T1000 (cell line): ENCODE measurements at places on chromosomes 5 and 9.

GRCh38 chr5:135831851-135832555 is 2.5 kb upstream of the SLC25A48 start:
- DNase-seq: no peak

DNA sequence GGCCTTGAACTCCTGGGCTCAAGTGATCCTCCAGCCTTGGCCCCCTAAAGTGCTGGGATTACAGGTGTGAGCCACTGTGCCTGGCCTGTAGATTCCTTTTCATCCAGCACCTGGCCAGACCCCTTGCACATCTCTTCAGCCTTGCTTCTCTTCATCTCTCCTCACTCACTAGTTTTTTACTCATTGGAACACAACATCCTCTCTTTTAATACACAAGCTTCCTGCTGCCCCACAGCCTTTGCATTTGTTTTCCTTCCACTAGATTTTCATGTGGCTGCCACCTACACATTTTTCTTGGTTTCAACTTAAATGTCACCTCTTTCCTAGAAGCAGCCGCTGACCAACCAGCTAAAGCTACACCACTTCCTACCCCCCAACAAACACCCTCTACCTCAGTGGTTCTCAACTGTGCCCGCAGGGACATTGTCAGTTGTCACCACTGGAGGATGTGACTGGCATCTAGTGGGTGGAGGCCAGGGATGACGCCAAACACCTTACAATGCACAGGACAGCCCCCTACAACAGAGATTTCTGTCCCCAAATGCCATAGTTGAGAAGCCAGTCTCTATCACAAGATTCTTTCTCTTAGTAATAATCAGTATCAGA is 33.7 kb downstream of the HAVCR1 start:
- no peak for DNase-seq

- DNase-seq: no peak
Measured at GRCh38 chr5:23025629-23026233, 172.6 kb upstream of the CDH12 start.

GRCh38 chr5:179411161-179411841 is 66.0 kb upstream of the ADAMTS2 start:
- no peak for DNase-seq

- no peak for DNase-seq
Measured at GRCh38 chr5:66633754-66634153, 37.6 kb downstream of the MAST4 start.

DNA sequence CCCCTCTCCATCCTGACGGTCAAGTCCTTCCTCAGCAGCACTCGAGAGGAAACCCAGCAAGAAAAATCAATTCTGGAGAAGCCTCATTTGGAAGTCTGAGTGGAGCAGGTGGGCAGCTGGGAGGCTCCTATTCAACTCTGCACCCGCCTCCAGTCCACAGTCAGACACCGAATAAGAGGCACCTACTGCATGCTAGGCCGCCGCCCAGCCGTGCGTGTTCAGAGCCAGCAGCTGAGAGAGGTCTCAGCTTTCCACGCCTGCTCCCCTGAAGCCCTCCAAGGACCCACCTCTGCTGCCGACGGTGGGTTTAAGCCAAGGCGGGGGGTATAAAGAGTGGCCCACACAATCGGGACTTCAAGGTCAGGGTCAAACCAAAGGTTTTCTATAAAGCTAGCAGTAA is 41.9 kb downstream of the VAV2 start:
- no peak for DNase-seq

GRCh38 chr5:119926301-119926700 is 296.9 kb downstream of the FAM170A start:
- no peak for DNase-seq

DNA sequence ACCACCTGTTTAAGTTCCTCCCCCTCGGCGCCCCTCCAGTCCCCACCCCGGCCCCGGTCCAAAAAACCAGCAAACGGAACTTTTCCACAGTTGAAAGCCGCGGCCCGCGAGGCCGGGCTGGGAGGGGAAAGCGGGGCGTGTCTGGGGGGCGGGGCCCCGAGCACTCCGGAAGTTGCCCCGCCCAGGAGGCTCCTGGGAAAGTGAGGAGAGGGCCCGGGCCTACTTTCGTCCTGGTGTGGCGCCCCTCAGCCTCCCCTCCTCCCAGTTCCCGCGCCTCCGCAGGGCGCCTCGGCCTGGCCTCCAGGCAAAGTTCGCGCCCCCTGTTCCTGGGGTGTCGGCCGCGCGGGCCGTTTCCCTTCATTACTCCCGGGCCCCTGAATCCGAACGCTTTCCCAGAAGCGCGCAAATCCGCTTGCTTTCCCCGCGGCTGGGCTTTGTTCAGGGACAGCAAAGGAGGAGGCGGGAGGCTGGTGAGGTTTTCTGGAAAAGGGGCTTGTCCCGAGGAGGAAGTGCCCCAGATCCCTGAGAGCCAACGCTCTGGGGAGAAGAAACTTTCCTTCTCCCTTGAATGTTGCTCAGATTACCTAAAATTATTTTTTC is 4.5 kb upstream of the DMRT3 start:
- no peak for DNase-seq

GRCh38 chr5:68932830-68933434 is 160.9 kb upstream of the SLC30A5 start:
- no peak for DNase-seq

GRCh38 chr9:35366627-35367026 is 123.3 kb upstream of the RUSC2 start:
- DNase-seq: no peak

DNA sequence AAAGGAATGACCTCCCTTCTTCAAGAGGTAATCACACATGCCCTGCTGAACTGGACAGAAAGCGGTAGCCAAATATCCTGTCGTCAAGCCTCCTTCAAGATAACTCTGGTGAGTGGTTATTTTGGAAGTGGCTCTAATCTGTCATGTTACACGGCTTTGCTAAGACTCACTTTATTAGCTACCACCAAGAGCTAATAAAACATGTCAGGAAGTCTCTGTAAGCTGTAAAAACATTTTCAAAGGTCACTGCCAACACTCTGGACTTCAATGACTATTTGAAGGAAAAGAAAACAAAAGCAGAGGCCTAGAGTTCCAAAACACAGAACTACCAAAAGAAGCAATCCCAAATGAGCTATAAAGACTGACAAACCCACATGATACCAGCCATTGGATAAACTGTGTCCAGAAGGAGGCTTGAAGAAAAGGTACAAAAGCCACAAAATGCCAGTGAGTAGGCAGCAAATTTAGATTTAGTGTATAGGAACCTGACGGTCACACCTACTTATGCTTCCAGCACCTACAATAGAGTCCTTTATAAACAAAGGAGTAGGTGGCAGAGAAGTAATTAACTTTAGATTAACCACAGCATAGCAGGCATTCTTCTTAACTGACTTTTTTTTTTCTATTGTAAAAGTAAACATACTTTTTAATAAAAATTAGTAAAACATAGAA is 97.3 kb upstream of the EQTN start:
- no peak for DNase-seq

- no peak for DNase-seq
Measured at GRCh38 chr9:126499005-126499910, 114.5 kb upstream of the LMX1B start.

GRCh38 chr9:89593727-89594427 is 10.9 kb upstream of the GADD45G start:
- DNase-seq: no peak

DNA sequence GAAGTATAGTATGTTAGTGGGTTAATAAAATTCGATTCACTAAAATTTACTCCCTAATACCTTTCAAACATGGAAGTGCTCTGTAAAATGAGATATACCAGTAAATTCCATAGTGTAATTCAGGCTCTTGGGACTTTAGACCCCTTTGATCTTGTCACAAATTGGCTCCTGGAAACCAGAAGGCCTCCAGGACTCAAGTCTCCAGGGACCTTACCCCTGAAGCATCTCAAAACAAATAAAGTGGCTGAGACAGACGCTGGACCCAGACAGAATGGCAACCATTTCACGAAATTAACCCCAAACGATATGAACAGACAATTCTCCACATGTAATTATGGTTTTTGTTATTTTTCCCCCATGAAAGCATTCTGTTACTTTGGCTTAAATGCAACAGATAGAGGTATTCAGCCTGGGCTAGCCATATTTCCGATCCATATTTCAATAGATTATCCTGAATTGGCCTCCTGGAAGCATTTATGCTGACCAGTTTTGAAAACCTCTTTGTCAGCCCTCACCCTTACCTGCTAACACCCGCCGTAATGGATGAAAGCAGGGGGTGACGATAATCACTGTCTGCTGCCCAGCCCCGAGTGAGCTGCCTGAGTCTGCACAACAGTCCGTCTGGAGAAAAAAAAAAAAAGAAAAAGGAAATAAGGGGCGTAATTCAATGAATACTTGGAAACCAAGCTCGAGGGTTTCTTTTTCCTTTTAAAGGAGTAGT is 34.1 kb upstream of the EFNA5 start:
- DNase-seq: no peak

DNA sequence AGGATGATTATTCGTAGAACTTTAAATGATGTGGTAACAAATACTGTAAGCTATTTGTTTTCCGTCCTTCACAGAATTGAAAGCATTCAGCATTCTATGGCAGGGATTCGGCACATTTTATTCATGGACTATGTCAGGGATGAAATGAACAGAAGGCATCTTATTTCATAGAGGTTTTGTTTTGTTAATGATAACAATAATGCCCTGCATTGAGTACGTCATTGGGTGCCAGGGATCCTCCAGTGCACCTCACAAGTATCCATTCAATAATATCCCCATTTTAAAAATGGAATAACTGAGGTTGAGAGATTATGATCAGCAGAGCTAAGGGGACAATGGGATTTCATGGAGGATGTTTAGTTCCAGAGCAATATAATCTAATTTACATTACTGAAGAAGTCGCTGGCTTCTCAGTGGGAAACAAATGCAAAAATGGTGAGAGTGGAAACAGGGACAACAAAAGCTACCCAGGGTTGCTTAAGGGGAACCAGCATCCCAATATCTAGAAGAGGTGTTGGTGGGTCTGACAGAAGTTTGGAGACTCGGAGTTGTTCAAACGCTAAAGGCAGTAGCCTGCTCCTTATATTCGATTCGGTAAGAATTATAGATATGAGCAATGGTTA is 985.7 kb upstream of the WWC1 start:
- no peak for DNase-seq

- no peak for DNase-seq
Measured at GRCh38 chr9:88691811-88692210, 156.8 kb downstream of the NXNL2 start.

DNA sequence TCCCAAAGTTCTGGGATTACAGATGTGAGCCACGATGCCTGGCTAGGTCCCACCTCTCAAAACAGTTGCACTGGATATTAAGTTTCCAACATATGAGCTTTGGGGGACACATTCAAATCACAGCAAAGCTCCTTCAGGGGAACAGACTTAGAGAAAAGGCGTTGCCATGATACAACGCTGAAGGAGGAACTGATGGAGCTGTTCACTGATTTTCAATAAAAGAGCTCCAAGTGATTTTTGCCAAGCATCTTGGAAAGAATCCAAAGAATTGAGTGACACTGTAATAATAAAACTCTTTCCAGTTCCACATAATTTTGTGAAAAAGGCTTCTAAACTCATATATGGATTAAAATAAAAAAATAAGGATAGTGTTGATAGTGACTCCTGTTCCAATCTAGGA is 72.5 kb downstream of the CSNK1A1 start:
- DNase-seq: no peak

GRCh38 chr9:89139455-89139854 is 39.2 kb downstream of the SHC3 start:
- DNase-seq: no peak

GRCh38 chr5:73796164-73797131 is 170.5 kb downstream of the ARHGEF28 start:
- DNase-seq: no peak

DNA sequence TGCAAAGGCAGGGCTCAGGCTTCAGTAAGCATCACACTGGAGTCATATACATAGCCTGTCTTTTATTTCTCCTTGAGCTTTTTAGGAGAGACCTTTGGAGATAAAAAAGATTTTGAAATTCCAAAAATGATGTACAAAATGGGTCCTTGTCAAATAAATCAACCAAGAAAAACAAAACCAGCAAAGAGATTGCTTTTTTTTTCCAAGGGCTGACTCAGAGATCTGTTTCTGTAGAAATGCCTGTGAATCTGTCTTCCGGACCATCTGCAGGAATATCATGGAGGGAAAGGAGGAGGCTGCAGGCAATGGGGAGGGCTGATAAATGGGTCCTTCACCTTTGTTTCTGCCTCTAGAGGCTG is 77.4 kb downstream of the SLIT3 start:
- DNase-seq: no peak

DNA sequence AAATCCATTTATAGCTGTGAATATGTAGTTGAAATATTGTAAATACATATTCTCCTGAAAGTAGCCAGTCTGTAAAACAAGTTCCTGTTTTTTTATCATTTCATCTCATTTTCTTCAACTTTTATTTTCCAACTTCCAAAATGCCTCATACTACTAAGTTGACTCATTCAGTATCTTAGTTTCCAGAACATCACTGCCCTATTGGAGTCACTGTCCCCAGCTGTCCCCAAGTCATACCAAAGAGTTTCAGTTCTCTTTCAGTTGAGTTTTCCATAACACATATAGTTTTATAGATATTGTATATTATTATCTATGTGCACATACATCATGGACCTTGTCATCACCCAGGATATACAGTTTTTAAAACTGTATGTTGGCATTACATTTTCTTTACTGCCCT is 261.7 kb downstream of the CDH12 start:
- DNase-seq: no peak

DNA sequence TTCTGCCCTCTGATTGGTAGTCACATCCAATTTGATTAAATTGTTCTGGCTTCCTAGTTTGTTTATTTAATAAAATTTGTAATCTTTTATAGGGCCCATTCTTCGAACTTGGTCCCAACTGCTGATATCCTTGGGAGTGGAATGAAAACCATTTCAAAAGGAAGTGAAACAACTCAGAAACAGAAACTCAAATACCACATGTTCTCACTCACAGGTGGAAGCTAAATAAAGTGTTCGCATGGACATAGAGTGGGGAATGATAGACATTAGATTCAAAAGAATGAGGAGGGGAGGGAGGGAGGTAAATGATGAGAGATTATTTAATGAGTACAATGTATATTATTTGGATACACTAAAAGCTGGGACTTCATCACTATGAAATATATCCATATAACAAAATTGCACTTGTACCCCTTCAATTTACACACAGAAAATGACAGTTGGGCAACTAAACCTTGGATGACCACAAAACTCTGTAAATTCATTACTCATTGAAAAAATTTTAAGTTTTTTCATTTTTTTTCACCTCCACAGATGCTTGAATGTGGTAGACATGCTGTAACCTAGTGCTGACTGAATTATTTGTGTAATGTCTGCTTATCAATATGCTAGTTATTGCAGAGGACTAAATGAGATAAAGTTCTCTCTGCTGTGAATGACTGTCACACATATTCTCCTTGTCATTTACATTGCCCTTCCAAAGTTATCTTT is 16.0 kb downstream of the ATP10B start:
- no peak for DNase-seq

GRCh38 chr9:95876138-95876444 is 600 bp downstream of the ERCC6L2 start:
- no peak for DNase-seq

DNA sequence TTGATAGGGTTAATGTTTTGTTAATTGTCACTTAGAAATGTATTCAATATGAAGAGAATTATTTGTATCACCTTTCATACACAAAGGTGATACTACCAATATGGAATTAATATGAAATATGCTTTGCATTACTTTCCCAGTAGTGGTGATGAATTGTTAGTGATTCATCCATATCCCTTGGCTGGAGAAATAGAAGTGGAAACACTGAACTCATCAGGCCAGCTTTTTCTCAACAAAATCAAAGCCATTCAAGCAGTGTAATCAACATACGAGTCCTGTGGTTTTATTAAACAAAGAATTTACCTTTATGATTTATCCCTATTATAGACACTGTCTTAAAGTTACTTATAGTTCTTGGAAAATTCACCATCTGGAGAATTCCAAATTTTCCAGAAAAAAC is 264.0 kb upstream of the MEF2C start:
- no peak for DNase-seq
